ENCODE measurements at places on chromosomes 12 and 14.

DNA sequence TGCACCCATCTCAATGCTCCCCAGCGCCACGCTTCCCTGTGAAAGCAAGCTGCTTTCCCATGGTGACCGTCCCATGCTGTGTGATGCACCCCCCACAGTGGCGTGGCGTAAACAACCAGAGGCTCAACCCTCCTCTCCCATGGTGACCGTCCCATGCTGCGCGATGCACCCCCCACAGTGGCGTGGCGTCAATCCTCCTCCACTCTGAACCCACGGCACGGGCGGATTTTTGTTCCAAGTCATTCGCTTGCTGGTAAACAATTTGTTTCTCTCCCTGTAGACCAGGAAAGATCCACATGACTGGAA is 8.9 kb downstream of the STX2 start:
- no peak for DNase-seq

DNA sequence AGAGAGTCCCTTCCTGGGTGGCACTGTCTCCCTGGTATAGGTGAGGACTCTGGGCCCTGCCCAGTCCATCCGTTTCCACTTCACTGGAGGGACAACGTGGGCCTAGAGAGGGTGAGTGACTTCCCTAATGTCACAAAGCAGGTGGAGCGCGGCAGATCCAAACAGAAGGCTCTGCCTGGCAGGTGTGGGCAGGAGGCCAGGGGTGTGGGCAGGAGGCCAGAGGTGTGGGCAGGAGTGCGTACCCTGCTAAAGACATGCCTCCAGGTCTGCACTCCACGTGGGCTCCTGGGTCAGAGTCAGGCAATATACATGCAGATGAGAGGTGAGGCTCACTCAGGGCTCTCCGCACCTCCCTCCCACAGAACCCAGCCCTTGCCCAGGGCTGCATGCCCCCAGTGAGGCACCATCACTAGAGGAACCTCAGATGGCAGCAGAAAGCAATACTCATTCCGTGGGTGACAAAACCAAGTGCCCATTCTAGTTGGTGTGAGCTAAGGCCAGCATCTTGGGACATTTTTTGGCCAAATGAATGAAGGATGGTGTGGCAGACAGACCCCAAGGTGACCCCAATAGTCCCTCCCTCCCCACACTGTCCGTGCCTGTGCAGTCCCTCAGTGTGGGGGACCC is 271.6 kb upstream of the RTL1 start:
- no peak for DNase-seq

- no peak for DNase-seq
Observed at GRCh38 chr12:3655328-3655900, 97.5 kb downstream of the CRACR2A start.

DNA sequence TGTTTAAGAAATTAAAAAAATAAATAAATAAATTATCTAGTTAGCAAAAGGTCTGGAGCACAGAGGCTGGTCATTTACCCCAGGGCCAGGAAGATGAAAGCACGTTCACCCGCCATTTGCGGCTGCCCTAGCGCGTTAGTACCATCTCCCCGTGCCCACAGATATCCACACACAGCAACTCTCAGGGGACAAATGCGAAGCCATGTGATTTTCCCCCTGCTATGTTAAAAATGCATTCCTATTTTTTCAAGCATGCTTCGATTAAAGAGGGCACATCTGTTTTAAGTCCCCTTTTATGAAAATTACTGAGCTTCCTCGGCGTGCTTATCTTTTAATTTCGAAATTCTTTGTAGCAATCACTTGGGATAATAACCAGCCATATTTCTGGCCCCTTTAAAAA is 56.9 kb upstream of the PIWIL1 start:
- DNase-seq = no peak

GRCh38 chr12:109734219-109735000 is 20.8 kb downstream of the FAM222A start:
- DNase-seq = no peak

DNA sequence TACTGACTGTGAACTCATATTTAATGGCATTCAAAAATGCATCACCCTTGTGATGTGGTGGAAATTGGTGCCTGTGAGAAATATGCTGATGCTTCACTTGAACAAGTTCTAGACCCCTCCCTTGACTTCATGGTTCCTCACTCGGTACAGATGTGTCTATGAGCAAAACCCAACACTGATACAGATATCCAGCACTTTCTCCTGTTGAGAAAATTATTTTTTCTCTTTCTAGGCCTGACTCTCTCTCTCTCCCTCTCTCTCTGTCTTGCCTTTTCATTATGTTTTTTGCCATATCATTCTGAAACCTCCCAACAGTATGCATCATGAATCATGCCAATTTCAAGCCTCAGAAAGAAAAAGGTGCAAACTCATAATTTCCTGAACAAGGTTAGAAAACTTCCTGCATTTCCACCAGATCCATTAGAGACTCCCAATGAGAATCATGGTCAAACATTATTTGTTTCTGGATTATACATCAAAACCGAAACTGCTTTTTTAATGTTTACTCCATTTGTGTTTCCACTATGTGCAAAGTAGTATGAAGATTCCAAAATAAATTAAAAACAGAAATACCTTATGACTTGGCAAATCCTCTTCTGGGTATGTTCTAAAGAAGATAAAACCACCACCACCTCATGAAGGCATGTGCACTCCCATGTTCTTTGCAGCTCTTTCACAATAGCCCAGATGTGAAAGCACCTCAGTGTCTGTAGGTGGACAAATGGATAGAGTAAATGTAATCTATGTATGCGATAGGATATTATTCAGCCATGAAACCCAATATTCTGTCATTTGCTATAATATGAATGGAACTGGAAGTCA is 543.6 kb downstream of the TMEM121 start:
- no peak for DNase-seq

GRCh38 chr14:47606566-47606965 is 68.8 kb downstream of the MDGA2 start:
- DNase-seq = no peak

GRCh38 chr14:69712599-69713088 is 54.3 kb upstream of the SRSF5 start:
- no peak for DNase-seq

- DNase-seq = no peak
Observed at GRCh38 chr14:53048631-53049030, 97.8 kb upstream of the FERMT2 start.

DNA sequence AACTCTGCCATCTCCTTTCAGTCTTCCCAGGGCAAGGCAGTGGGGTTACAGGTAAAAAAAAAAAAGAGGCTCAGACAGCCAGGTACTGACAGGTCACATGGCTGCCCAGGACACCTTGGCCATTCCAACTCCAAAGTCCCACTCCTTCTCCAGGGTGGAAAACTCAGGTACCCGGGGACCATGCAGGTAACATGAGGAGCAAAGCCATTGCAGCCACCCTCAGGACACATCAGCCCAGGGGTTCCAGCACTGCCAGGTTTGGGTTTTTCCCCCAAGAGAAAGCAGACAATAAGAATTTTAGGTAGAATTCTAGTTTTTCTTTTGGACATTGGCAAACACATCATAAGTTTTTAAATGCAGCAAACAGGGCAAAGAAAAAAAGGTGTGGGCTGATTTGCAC is 15.3 kb downstream of the FAM222A start:
- no peak for DNase-seq

GRCh38 chr12:24815114-24815423 is 133.8 kb downstream of the BCAT1 start:
- no peak for DNase-seq

DNA sequence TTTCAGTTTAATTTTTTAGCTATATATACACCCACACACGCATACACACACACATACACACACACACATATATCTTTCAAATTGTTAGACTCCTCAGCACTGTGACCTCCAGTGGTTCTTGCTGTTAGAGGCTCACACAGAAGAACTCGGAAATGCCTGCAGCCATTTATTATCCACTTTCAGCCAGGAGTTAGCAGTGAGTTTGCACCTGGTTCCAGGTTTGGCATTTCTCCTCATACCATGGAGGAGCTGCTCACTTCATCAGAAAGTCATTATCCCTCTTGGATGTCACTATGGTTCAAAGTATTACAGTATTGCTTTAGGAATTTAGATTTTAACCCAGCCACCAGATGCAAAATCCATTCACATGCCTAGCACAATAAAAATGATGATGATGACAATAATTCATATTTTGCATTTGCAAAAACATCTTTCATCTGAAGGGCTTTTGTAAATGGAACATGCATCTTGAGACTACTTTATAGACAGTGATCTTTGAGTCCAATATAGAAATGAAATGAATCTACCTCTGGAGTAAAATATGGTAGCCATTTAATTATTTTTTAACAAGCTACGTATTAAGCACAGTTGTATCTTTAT is 42.3 kb downstream of the NPAS3 start:
- DNase-seq = no peak

DNA sequence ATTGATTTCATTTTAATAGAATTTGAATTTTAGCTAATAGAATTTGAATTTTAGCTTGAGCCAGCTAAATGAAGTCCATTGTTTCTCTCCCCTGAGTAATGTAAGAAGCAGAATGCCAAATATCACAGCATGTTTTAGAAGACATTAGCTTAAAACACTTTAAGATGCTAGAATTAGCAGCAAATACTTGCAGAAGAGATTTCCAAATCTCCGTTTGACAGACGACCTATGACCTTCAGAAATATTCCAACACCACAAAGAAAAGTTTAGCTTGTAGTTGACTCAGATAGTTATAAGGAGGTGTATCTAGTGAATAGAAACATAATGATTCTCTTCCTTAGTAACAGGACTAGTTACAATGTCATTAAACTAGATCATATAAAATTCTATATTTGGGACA is 51.7 kb upstream of the MYF6 start:
- no peak for DNase-seq
